ENCODE measurements at places on chromosomes 3 and 15. TPM values are rescaled to one million over a fixed set of nuclear protein-coding genes. Genes with fewer than 3 reads are reported as not detected.

- DNase-seq, result peak; percentile 15
These were observed 197.2 kb downstream of the VGLL3 start for GRCh38 chr3:86793786-86794185.

DNA sequence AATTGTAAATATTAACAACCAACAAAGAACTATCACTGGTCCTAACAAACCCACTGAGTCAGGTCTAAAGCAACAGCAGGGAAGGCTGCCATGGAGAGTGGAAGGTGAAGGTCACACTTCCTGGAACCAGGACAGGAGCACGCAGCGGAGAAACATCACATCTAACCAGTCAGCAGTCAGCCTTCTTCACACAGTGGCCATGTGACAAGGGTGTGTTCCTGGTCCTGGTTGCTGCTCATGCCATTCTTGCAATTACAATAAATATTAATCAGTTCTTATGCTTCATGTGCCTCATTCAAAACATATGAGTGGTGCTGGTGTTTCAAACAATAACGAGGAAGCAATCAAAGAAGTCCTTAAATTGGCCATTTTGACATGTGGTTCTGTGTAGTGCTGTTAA lies 162.8 kb downstream of the ARRDC4 start:
- DNase-seq, result no peak

DNA sequence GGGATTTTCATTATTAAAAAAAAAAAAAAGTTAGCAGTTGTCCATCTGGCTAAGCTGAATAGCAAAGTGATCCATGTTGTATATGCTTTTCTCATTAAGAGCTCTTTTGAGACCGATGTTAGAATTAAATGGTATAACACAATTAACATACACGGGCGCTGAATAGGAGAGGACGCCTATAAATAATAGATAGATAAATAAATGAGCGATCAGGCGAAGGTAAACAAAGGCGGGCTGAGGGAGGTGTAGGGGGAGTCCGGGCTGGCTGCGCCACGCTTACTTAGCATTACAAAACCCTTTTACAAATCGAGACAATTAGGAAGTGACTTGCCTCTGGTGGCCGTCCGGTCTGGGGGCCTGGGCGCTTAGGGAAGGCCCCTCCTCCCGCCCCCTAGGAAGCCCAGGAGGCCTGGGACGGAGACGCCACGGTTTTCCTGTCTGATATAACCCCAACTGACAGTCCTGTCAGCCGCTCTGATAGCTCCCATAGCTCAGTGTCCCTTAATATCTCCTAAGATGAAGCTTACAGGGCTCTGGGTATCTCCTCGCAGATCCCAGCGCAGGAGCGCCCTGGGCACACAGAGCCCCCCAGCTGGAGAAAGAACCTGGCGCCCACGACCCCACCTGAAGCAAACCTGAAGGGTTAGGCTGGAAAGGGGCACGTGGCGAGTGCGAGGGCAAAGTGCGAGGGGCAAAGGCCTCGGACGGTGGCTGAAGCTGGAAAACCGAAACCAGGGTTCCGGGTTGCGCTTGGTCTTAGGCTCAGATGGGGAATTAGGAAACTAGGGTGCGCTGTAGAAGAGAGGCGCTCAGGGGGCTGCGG lies 3.6 kb downstream of the SOX14 start:
- DNase-seq, result no peak

DNA sequence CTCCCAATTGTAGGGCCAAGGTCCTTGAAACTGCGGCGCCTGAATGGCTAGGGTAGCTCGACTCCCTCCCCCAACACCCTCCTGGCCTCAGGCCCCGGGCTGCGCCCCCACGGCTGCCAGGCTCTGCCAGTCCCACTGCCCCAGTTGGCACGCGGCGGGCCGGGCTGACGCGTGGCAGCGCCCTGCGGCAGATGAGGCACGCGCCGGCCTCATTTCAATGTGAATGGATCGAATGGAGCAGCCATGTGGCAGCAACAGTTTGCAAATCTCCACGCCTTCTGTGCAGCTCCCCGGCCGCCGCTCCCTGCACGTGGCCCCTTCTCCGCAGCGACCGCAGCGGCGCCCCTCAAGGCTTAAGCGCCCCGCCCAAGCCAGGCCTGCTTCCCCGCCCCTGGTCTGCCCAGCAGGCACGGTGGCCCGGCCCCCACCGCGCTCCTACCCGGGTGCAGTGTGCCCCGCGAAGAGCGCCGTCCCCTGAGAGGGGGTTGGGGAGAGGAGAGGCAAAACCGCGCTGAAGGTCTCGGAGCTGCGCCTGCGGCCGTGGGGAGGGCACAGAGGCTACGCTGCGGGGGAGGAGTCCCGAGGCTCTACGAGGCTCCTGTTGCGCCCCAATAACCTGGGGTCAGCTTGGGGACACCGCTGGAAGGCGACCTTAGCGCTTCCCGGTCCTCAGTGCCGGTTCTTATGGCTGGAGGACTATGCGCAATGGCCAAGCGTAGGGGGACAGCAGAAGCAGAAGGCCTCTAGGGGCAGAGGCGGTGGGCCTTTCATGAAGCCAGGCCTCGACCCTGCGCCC lies 3.1 kb upstream of the DLL4 start:
- no peak for DNase-seq

DNA sequence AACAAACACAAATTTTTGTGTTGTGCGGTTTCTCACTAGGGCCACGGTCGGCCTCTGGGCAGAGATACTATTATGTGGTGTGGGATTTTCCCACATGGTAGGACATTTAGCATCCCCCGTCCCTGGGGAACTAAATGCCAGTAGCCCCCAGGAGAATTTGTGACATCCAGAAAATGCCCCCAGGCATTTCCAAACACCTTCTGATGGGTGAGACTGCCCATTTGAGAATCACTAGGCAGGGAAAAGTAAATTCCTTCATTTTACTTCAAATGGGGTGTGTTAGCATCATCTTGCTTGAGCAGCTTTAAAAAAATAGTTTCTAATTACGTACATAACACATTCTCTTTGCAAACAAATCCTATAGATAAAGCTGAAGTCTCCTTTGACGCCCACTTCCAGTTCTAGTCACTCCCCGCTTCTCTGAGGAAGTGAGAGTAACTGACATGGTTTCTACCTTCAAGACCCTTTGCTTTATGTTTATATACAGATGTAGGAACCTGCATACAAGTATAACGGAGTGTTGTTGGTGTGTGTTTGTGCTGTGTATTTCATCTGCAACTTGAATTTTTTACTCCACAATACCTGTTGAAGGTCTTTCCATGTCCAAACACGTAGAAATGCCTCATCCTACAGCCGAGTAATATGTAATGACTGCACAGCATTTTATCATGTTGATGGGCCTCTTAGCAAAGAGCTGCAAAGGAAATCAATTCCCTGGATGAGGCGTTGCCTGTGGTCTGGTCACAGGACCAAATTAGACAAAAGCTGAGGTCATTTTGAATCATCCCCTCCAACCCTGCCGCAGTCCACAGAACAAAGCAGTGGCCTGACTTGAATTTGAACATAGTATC lies 31.4 kb upstream of the ZBTB38 start:
- DNase-seq, result no peak

DNA sequence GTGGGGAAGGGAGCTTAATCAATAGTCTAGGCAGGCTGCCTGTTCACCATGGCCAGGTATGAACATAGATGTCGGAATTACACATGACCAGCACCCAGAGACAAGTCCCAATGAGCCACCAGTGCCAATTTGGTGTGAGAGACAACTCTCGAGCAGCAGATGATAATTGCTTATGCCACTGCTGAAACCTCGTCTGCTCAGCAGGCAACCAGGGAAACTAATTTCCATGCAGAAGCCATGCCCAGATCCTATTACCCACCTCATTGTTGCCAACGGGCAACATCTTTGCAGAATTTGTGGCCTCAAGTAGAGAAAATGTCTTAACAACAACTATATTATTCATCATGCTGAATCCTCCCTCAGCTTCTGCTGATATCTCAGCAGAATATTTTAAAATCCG lies 84.9 kb downstream of the CGGBP1 start:
- no peak for DNase-seq

DNA sequence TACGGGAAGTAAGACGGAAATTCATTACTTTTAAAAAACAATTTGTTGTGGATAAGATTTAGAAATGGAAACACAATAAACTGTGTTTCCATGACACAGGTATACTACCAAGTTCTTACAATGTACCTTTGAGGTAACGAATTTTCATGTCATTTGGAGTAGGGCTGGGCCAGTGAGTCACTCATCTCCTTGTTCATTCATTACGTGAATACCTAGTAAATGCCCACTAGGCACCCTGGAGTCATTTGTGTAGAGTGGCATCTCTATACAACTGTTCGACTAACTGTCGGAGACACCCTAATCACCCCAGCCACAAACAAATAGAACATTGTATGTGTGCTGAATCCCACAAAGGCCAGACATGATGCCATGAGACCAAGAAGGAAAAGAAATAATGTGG lies 94.8 kb downstream of the IGF1R start:
- DNase-seq, result no peak

DNA sequence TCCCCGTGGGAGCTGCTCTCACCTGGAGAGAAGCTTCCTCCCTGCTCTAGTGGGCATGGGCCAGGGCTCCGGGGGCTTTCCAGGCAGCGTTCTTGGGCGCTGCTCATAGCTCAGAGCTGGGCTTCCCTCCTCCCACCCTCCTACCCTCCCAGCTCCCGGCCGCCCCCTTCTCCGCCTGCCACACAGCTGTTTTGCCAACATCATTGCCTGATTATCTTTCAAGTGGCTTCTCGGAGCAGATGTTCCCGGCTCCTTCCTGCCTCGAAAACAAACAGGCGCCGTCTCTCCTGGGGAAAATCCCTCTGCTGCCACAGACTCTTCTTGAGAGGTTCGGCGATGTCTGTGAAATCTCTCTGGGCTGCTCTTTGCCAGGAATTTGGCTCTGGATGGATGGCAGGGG lies 195.6 kb downstream of the RPLP1 start:
- no peak for DNase-seq

GRCh38 chr15:28037969-28038590 lies 61.0 kb downstream of the OCA2 start:
- no peak for DNase-seq

GRCh38 chr15:51724199-51724598 lies 13.3 kb downstream of the LYSMD2 start:
- DNase-seq, result no peak

DNA sequence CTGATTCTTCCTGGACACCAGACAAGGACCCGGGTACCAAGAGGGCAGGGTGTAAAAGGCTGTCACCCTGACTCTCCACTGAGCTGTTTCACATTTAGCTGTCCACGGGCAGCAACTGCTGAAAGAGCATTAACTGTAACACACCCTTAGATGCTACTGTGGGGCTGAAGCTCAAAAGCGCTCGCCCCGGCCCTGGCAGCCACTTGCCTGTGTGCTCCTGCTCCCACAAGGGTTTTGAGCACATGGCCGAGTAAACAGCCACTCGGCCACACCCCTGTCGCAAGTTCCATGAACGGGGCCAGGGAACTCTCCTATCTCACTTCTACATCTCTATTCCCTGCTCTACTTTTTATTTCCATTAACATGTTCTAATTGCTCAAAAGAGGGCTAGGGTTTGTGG lies 421.7 kb downstream of the TUSC7 start:
- no peak for DNase-seq

- DNase-seq, result no peak
These were observed 72.9 kb downstream of the CHSY1 start for GRCh38 chr15:101178931-101179330.

GRCh38 chr15:45091576-45091975 lies 22.4 kb downstream of the DUOX2 start:
- DNase-seq, result no peak

- DNase-seq, result peak; percentile 22
These were observed 81.3 kb upstream of the ZBED2 start for GRCh38 chr3:111676211-111677006.

DNA sequence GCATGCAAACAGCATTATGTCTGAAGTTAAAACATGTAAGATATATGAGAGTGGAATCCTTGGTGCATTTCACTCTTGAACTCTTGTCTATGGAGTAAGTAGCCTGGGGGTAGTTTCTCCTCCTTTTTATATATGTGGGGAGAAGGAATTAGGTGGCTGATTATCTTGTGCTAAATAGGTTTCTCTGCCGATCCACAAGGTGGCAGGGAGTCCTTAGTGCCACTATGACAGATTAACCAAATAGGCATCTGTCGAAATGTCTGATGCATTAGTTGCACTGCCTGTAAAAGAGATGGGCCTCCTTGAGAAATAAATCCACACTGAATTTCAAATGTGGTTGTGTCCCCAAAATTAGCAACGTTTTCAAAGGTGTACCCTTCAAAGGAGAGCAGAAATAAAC lies 170.1 kb downstream of the CNTN4 start:
- DNase-seq, result no peak

DNA sequence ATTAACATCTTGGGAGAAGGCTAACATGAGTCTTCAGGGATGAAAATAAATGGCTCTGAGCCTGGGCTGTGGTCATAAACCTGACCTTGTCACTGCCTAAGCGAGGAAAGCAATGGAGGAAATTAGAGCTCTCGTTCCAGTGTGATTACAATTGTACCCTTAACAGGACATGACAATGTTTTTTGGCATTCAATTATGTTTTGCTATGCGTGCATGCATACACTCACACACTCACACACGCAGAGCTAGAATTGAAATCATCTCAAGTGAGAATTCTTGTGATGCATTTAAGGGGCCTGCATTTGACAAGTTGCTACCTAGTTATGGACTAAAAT lies 24.1 kb downstream of the ZNF80 start:
- DNase-seq, result no peak

- DNase-seq, result no peak
These were observed 18.5 kb downstream of the SEC11A start for GRCh38 chr15:84697236-84697990.

DNA sequence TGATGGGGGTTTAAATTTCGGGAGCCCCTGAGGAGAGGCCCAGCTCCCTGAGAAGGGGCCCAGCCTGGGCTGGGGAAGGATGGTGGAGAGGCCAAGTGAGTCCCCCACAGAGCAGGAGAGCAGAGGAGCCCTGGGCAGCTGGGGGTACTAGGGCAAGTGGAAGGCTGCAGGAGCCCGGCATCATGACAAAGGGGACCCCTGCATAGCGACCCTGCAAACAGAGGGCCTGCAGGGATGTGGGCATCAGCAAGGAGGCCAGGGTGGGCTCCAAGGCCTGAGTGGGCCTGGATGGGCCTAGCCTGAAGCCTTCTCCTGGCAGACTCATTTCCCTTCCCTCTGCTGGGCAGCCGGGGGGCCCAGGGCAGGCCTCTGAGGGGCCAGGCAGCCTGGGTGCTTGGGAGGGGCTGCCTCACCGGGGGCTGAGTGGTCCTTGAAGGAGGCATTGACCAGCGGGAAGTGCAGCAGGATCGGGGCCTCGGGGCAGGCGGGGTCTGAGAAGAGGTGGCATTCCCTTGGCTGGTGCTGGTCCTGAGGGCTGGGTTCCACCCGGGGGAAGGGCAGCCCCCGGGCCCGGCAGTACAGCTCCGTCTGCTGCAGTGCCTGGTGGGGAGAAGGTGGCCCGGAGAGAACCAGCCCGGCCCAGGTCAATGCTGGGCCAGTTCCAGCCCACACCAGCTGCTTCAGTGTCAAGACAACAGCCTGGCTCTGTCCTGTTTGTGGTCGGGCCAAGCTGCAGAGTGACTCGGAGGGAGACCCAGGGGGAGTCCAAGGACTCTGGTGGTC lies 24.7 kb downstream of the PLA2G4D start:
- DNase-seq, result no peak

SOX14 gene
- total RNA-seq, result not detected

FURIN gene
- total RNA-seq, result 73.1 TPM

NANOGP8 gene
- not detected for total RNA-seq

LIPC gene
- total RNA-seq, result 0.04 TPM
